ENCODE measurements at places on chromosomes 13 and 19. TPM values are rescaled to one million over a fixed set of nuclear protein-coding genes. Genes with fewer than 3 reads are reported as not detected.

Gene GAMT
- total RNA-seq, result 26.2 TPM

Gene ZNF235
- total RNA-seq, result 19.1 TPM

Gene TIMM13
- 32.5 TPM for total RNA-seq

Gene HS6ST3
- total RNA-seq, result 5.2 TPM

Gene IGFL2
- total RNA-seq, result not detected

Gene ATP1A3
- total RNA-seq, result 243 TPM

Gene ZFR2
- total RNA-seq, result 7.1 TPM

All from camera-type eye (tissue), 1 donor.